Chondrocyte (in vitro differentiated cells): ENCODE measurements at places on chromosomes 4 and X. TPM values are rescaled to one million over a fixed set of nuclear protein-coding genes. Genes with fewer than 3 reads are reported as not detected.

DNA sequence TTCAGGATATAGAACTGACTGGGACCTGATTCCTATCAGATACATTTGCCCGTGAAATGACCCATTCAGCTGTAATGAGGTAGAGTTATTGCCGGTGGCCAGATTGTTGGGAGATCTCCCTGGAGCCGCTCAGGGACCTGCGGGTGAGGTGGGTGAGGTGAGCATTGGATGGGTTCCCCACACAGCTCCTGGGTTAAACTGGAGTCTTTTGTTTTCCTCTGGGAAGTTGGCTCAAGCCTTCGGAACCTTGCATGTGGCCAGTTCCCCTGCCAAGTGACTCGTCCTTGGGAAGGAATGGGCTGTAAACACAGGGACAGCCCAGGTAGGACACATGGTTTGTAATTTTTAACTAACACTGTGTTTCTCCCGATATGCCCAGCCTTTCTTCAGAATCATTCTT, 31.6 kb upstream of the KIT start:
- no peak overlapping the region for H3K27ac ChIP-seq
- peaks cover 2% of the 10 kb centered on the region for H3K36me3 ChIP-seq
- H3K4me1 ChIP-seq, result peaks cover 18% of the 10 kb centered on the region

DNA sequence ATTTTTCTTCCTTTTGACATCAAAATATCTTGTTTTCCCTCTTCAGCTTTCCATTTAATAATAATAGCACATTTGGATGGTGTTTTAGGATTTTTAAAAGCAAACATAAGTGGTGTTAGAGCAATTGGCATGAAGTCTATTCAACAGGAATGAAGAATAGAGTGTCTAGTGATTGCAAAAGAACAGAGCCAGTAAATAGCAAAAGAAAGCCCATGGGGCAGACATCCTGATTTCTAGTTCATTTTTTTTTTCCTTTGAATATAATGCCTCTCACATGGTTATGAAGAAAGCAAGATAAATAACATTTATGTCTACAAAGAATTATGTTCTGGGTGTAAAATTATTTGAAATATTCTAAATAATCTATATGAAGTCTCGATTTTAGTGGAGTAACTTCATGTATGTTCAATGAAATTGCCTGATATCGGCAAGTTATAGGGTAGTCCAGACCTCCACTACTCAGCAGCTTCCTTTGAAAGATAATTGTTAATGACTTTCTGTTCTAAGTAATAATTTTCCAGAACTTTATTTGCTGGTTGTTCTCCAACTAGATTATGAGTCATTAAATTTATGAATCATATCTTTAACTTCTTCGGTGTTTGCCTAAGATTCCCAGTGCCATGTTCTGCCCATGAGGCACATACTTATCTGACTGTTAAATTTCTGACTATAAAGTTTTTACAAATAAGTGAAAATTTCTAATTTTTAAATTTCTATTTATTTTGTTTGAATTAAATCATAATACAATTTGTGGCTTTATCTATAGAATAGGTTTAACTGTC, 587.9 kb downstream of the TLL1 start:
- no peak overlapping the region for H3K27ac ChIP-seq
- no peaks in the 10 kb centered on the region for H3K27me3 ChIP-seq
- no peak overlapping the region for H3K4me3 ChIP-seq
- peaks cover 12% of the 10 kb centered on the region for H3K4me1 ChIP-seq

GRCh38 chr4:29052266-29052665, 1667.9 kb upstream of the PCDH7 start:
- peaks cover 2% of the 10 kb centered on the region for H3K4me1 ChIP-seq

Gene HEPH
- total RNA-seq, result 0.50 to 9.0 TPM (median 0.59 TPM) in 3 replicates

- DNase-seq, result no peak
- H3K4me1 ChIP-seq, result peaks cover 20% of the 10 kb centered on the region
- H3K27me3 ChIP-seq, result no peaks in the 10 kb centered on the region
- peak overlapping the region; percentile 92 for H3K27ac ChIP-seq
Measured at GRCh38 chr4:123505095-123506010, 108.8 kb downstream of the SPRY1 start.

DNA sequence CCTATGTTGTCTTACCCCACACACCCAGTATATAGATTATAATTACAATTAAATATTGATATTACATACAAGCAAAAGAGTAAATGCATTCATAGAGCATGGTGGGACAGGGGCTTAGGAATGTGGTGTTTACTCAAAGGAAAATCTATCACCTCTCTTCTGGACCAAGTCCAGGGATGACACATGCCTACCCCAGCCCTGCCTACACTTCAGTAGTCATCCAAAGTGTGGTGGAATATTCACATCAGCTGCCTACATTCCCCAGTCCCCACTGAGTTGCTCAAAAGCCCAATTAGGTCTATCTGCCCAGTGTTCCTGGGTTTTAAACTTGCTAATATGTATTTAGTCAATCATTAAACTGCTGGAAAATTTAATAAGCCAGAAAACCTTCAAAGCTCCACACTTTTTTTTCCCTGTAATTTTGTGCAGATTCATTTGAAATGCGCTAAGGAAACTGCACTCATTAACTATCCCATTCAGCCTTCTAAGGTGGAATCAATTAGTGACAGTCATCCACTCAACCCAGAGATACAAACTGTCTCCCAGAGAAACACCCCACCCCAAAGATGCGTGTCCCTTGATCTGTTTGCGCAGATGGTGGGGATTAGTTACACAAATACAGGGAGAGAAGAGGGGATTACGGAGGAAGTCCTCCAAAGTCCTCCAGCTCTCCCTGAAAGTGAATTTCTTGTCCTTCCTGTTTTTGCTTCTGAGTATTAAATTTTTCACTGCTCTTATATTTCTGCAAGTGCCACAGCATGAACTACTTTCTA, 91.7 kb upstream of the KDR start:
- no peak overlapping the region for H3K4me3 ChIP-seq
- DNase-seq, result no peak
- H3K4me1 ChIP-seq, result no peaks in the 10 kb centered on the region
- H3K36me3 ChIP-seq, result no peaks in the 10 kb centered on the region

- peaks cover 6% of the 10 kb centered on the region for H3K27me3 ChIP-seq
- no peak overlapping the region for H3K27ac ChIP-seq
- H3K4me3 ChIP-seq, result no peak overlapping the region
- no peak for DNase-seq
- no peaks in the 10 kb centered on the region for H3K4me1 ChIP-seq
- no peaks in the 10 kb centered on the region for H3K36me3 ChIP-seq
Measured at GRCh38 chr4:81876106-81876505, 404.4 kb upstream of the RASGEF1B start.

DNA sequence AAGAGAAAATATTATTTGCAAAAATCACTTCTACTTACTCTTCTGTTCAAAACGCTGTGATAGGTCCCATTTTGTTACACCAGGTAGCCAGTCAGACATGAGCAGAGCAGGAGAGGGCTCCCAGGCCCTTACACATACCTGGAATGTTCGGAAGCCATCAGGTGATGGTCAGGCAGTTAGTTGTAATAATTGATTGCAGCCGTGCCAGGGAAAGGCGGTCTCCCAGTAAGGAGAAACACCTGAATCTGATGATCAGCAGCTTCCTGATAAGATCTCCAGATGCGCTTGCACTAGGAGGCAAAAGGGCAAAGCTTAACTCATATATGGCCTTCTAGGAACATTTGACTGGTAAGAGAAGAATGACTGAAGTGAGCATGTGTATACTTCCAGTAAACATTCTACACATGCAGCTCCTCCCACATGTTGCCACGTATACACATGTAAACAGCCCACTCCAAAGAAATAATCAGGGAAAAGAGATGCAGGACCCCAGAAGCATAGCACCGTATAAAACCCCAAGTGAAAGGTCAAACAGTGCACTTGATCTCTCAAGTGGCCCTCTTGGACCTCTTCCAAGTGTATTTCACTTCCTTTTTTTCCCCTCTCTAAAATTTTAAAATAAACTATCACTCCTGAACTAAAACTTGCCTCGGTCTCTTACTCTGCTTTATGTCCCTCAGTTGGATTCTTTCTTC, 1338.0 kb downstream of the FSTL5 start:
- DNase-seq, result no peak
- H3K4me1 ChIP-seq, result no peaks in the 10 kb centered on the region
- no peak overlapping the region for H3K27ac ChIP-seq
- no peak overlapping the region for H3K4me3 ChIP-seq
- no peaks in the 10 kb centered on the region for H3K36me3 ChIP-seq

DNA sequence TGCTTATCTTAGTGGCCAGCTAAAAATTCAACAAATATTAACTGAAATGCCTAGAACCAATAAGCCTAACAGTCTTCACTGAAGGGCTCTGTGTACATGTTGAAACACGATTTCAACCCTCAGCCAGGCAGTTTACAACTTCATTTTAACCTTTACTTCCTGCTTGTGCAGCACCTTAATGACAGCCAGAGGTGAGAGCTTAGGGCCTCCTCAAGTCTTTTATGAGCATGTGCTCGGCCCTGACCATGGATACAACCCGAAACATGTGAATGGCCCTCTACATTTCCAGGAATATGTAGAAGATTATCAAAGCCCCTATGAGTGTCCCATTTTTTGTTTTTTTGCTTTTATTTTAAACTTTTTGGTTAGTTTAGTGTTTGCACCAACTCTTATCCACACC, 88.3 kb downstream of the MSN start:
- no peak overlapping the region for H3K4me3 ChIP-seq
- peaks cover 2% of the 10 kb centered on the region for H3K27me3 ChIP-seq
- no peaks in the 10 kb centered on the region for H3K36me3 ChIP-seq
- H3K4me1 ChIP-seq, result no peaks in the 10 kb centered on the region
- H3K27ac ChIP-seq, result no peak overlapping the region
- DNase-seq, result no peak

DNA sequence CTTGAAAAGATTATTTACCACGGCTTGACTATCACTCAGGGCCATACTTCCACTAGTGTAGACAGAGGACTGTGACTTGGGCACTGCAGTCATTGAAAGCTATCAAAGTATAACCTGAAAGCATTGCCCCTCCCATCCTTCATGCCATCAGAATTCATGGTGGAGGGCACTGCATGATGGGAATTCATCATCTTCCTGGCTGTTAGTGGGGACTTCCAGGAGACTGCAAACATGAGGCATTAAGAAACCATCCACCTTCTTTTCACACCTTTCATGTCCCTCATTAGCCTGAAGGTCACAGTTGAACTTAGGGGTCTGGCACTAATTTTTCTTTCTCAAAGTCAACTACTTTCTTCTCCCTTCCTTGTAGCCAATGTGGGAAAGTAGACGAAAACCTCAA, 25.8 kb downstream of the VSIG4 start:
- DNase-seq, result no peak
- H3K27me3 ChIP-seq, result no peaks in the 10 kb centered on the region
- H3K4me3 ChIP-seq, result no peak overlapping the region
- H3K4me1 ChIP-seq, result no peaks in the 10 kb centered on the region
- no peak overlapping the region for H3K27ac ChIP-seq
- no peaks in the 10 kb centered on the region for H3K36me3 ChIP-seq

GRCh38 chr4:148850257-148850995, 408.2 kb upstream of the NR3C2 start:
- H3K27ac ChIP-seq, result no peak overlapping the region
- no peaks in the 10 kb centered on the region for H3K27me3 ChIP-seq
- no peaks in the 10 kb centered on the region for H3K4me1 ChIP-seq
- H3K4me3 ChIP-seq, result no peak overlapping the region

Gene C1QTNF7
- total RNA-seq, result 0.33 to 1.0 TPM (median 0.53 TPM) in 3 replicates

GRCh38 chr4:37477126-37477525, 209.1 kb downstream of the RELL1 start:
- H3K4me3 ChIP-seq, result no peak overlapping the region
- no peaks in the 10 kb centered on the region for H3K4me1 ChIP-seq
- no peak overlapping the region for H3K27ac ChIP-seq
- DNase-seq, result no peak
- H3K36me3 ChIP-seq, result no peaks in the 10 kb centered on the region

- H3K4me1 ChIP-seq, result no peaks in the 10 kb centered on the region
- H3K27ac ChIP-seq, result no peak overlapping the region
- peaks cover 2% of the 10 kb centered on the region for H3K27me3 ChIP-seq
Measured at GRCh38 chr4:36332782-36333131, 51.3 kb downstream of the DTHD1 start.

DNA sequence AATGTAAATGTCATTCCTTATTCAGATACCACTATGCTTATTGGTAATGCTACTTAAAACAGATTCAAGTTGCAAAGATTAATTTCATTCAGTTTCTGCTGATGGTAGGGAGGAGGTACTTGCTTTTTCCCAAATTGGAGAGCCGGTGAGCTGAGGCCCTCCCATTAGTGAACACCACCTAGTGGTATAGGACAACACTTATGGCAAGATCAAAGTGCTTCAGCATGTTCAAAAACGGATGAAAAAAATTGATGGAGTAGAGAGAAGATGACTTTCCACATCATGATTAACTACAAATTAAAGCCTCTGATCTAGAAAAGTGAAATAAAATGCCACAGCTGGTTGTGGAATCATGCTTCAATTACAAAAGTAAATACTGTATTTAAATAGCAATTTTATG, 112.9 kb downstream of the MBNL3 start:
- H3K4me1 ChIP-seq, result peaks cover 3% of the 10 kb centered on the region
- H3K4me3 ChIP-seq, result no peak overlapping the region
- H3K27me3 ChIP-seq, result no peaks in the 10 kb centered on the region
- H3K36me3 ChIP-seq, result no peaks in the 10 kb centered on the region
- H3K27ac ChIP-seq, result no peak overlapping the region

Gene FRAS1
- total RNA-seq, result 6.8 to 18.9 TPM (median 18.0 TPM) in 3 replicates

DNA sequence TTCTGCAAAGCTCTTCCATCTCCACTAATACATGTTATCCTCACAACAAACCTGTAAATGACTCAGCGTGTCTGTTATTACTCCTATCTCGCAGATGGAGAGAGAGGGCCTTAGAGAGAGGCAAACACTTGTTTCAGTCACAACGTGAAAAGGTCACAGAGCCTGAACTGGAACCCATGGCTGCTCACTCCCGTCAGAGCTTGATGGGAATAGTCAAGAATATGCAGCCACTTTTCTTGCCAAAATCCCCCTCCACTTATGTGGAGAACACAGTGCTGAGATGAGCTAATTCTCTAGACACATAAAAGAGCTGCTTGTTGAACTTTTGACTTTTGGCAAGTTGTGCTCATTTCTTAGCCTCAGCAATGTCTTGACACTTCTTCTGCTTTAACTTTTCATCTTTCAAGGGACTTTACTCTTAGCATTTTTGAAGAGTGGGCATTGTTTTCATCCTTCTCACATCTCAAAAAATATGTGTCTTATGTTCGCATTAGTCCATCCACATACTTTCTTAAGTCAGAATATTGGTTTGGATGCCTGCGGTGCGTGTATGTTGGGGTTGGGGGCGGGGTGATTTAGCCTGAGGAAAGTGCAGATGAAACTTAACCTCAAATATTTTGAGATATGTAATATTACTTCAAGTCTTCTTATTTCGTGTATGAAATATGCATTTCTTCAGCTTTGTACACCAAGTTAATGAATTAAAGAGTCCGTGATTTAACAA, 69.2 kb downstream of the SYNPO2 start:
- no peaks in the 10 kb centered on the region for H3K36me3 ChIP-seq
- no peak overlapping the region for H3K4me3 ChIP-seq
- DNase-seq, result no peak

- peaks cover 1% of the 10 kb centered on the region for H3K36me3 ChIP-seq
- H3K27me3 ChIP-seq, result peaks cover 4% of the 10 kb centered on the region
- no peak for DNase-seq
- H3K4me3 ChIP-seq, result no peak overlapping the region
- H3K27ac ChIP-seq, result no peak overlapping the region
Measured at GRCh38 chrX:17192106-17192505, 182.9 kb upstream of the NHS start.

- DNase-seq, result no peak
- H3K4me3 ChIP-seq, result no peak overlapping the region
- no peaks in the 10 kb centered on the region for H3K36me3 ChIP-seq
- H3K27ac ChIP-seq, result no peak overlapping the region
Measured at GRCh38 chr4:124980276-124980752, 267.8 kb upstream of the ANKRD50 start.

GRCh38 chr4:15913631-15913970, 24.9 kb downstream of the FGFBP1 start:
- no peak overlapping the region for H3K27ac ChIP-seq
- peaks cover 7% of the 10 kb centered on the region for H3K4me1 ChIP-seq
- no peak for DNase-seq
- no peaks in the 10 kb centered on the region for H3K27me3 ChIP-seq

Gene SPOCK3
- total RNA-seq, result not detected in 3 replicates

Gene SLC10A7
- total RNA-seq, result 7.6 to 19.6 TPM (median 13.6 TPM) in 3 replicates
